ENCODE measurements at places on chromosomes 5 and 9.

GRCh38 chr5:44807269-44807668 is 1.5 kb upstream of the MRPS30 start:
- no peak for DNase-seq

- DNase-seq, result no peak
Observed at GRCh38 chr5:75214409-75214808, 22.3 kb downstream of the ANKRD31 start.

GRCh38 chr5:147880487-147880886 is 2.0 kb downstream of the SCGB3A2 start:
- DNase-seq, result no peak

DNA sequence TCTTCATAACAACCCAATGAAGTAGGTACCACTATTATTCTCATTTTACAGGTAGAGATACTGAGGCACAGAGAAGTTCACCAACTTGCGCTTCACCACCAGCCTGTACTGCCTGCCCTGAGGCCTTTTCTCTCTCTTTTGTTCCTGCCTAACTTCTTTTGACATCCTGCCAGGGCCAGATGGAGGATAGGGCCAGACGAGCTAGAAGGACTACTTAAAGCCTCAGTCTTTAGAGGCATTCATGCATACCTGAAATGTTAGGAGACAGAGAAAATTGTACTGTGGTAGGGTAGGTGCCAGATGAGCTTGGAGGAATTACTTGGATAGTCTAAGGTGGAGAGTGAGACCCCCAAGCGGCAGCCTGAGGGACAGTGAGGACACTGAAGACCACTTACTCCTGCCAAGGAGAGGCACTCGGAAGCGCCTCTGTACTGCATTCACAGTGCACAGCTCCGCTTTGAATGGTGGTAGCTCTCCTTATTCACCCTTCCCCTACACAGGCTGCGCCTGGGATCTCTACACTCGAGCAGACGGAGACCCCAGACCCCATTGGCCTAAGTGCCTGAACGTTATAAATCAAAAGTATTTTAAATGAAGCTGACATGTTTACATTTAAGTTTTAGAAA is 6.2 kb upstream of the ORM1 start:
- DNase-seq, result no peak
